ENCODE measurements at places on chromosomes 12 and 14. TPM values are rescaled to one million over a fixed set of nuclear protein-coding genes. Genes with fewer than 3 reads are reported as not detected.

Gene FAM90A1
- 0.36 TPM for total RNA-seq

Gene NPC2
- total RNA-seq, result 28.9 TPM

Gene BDKRB2
- not detected for total RNA-seq

Gene C12orf54
- not detected for total RNA-seq

Gene SOAT2
- total RNA-seq, result 0.45 TPM

Gene LAG3
- 11.8 TPM for total RNA-seq

Gene ENDOU
- not detected for total RNA-seq

Gene METTL3
- total RNA-seq, result 73.2 TPM

Gene RNASE3
- total RNA-seq, result not detected

Gene DHRS2
- total RNA-seq, result 2.0 TPM

Gene AICDA
- total RNA-seq, result not detected

Gene ARMH4
- total RNA-seq, result not detected

Gene AGAP2
- total RNA-seq, result 57.1 TPM

Gene CIT
- 86.3 TPM for total RNA-seq

Gene GOLGA5
- total RNA-seq, result 18.2 TPM

Gene SERPINA9
- total RNA-seq, result not detected

Gene HCAR1
- total RNA-seq, result 2.7 TPM

Gene GPD1
- 0.41 TPM for total RNA-seq

Gene TCTN1
- total RNA-seq, result 3.6 TPM

Gene ASIC1
- 8.5 TPM for total RNA-seq

Gene CD27
- 59.0 TPM for total RNA-seq

Gene ADCK1
- 4.5 TPM for total RNA-seq

Gene CLEC14A
- not detected for total RNA-seq

Gene PROX2
- not detected for total RNA-seq

Gene CPSF6
- 101 TPM for total RNA-seq

Gene MIP
- total RNA-seq, result not detected

Gene NUDT14
- total RNA-seq, result 16.7 TPM

Gene C2CD5
- 49.2 TPM for total RNA-seq

Gene MYRFL
- total RNA-seq, result not detected

Gene TMBIM4
- 74.4 TPM for total RNA-seq

Gene AKAP5
- 1.5 TPM for total RNA-seq

Gene CCDC177
- not detected for total RNA-seq

Gene GALNT6
- total RNA-seq, result 24.8 TPM

Gene PPP4R4
- 1.1 TPM for total RNA-seq

Gene C12orf50
- 0.09 TPM for total RNA-seq

Gene MIPOL1
- total RNA-seq, result not detected

Gene KIF26A
- total RNA-seq, result 0.45 TPM

Gene TPPP2
- not detected for total RNA-seq

Gene CELA1
- total RNA-seq, result 0.16 TPM

Gene PLD4
- total RNA-seq, result 0.11 TPM

Gene NKX2-1
- total RNA-seq, result not detected

Gene AKAP6
- total RNA-seq, result 0.45 TPM

Gene CLIP1
- 73.5 TPM for total RNA-seq

Gene TRPV4
- not detected for total RNA-seq

Gene MFAP5
- not detected for total RNA-seq

Gene ATP23
- total RNA-seq, result 17.1 TPM
